NCI-H1694 treated with DMSO at 0.1 percent for 48 hours (cell line): ENCODE measurements at places on chromosomes 7 and 10.

DNA sequence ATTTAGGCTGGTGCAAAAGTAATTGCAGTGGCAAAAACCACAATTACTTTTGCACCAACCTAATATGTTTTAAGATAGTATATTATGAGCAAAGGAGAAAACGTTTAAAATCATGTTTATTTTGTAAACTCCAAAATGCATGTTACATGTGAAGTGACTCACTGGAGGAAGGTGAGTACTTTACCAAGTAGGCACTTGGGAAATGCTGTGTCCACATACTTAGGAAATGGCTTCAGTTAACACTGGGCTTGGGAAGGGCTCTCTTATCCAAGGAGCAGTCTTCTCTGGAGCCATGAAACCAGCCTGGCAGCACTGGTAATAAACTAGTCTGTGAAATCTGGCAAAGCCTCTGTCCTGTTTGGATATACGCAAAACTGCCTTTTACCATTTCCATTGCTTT is 4.4 kb downstream of the RPS24 start:
- DNase-seq = no peak

- DNase-seq = no peak
These were observed 112.6 kb downstream of the DGKI start for GRCh38 chr7:137734221-137734620.

GRCh38 chr10:7085913-7086589 is 324.8 kb downstream of the SFMBT2 start:
- DNase-seq = no peak

GRCh38 chr7:45591101-45591906 is 17.1 kb downstream of the ADCY1 start:
- DNase-seq = no peak

DNA sequence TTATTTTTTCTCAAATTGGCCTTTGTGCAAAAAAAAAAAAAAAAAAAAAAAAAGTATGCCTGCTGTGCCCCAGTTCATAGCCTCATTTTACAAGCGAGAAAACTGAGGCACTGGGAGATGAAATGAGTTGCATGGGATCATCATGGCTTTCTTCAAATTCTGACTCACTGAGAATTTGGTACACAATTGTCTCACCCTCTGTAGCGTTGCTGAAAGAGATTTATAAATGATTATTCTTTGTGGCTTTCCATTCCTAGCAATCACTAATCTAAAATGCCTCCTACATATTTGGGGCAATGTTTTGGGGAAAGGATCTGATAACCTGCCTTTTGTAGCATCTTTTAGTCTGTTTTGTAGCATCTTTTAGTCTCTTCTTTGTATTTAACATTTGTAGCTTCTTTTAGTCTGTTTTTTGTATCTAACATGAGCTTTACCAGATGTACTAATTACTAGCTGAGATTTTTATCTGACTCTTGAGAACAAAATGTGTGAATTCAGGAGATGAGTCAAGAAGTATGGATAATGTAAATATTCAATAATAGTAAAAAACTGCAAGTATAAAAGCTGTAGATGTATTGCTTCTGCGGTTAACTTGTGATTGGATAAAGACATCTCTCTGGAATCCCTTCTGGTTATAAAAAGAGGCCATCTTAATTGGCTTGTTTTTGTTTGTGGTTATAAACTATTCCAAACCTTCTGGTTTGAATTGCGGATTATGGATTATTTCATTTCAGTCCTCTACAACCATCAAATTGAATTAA is 161.4 kb downstream of the ARID5B start:
- no peak for DNase-seq

GRCh38 chr10:8035006-8035640 is 19.4 kb upstream of the GATA3 start:
- no peak for DNase-seq

- DNase-seq = no peak
These were observed 46.7 kb downstream of the CALD1 start for GRCh38 chr7:134826105-134826504.

DNA sequence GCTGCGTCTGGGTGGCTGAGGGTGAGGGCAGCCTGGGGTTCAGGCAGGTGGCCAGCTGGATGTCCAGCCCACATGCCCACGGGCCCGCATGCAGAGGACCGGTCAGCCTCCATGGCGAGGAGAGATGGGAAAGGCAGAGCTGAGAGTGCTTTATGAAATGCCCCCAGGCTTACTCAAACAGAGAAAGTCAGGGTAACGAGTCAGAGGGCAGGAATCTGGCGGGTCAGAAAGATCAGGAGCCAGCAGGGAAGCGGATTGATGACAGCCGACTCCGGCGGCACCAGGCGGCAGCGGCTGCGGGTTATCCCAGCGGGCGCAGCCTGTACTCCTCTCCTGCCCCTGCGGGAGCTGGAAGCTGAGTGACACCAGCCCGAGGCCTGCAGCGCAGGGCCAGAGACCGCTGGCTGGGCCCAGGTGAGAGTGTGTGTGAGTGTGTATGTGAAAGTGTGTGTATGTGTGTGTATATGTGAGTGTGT is 13.4 kb downstream of the SLC13A4 start:
- DNase-seq = no peak

DNA sequence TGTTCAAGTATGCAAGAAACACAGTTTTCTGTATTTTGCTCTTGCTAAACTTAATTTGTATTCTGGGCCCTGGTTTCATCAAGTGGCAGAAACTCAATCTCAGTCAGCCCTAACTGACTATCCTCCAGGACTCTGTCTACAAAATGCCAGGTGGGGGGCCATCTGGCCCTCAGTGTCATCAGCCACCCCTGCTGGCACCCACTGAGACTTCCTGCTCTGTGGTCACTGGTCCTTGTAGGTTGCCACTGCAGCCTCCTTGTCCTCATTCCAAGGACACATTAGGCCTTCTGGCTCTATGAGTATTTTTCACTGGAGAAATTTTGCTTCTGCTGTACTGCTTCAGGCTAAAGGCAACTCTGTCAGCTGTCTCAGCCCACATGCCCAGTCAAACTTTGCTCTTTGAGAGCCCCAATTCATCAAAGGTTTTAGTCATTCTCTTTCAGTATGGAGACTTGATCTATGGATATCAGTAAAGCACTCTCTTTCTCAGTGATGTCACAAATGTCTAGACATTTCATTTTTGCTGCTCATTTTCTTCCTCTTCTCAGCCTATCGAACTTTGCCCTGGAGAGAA is 163.6 kb downstream of the KCND2 start:
- DNase-seq = no peak

DNA sequence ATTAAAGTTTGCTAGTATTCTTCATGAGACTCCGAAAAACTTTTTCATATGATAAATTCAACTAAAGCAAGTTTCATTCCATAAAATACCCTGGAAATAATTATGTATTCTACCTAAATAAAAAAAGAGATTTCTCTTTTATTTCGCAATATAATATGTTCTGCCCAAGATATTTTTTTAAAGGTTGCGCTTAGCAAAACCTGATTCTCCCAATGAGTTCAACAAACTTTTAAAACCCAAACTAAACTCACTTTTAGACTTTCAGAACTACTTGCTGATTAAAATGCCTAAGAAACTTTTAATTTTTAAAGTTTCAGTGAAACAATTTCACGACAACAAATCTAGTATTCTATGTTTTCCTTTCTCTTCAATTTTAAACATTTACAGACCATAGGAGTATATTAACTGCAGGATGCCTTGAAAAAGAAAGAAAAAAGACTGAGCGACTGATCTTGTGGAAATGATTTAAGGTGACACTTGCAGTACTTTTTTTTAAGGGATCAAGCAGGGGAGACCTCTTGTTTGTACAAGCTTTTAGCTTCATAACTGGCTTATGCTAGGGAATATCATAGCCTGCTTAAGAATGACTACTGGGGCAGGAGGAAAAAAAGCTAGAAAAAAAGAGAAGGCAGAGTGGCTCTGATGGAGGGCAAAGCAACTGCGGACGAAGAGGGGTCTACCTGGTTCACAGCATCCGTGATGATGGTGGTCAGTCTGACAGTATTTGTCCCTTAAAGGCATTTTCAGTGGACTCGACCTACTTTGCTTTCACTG is 1.5 kb downstream of the ZNF800 start:
- DNase-seq = no peak

DNA sequence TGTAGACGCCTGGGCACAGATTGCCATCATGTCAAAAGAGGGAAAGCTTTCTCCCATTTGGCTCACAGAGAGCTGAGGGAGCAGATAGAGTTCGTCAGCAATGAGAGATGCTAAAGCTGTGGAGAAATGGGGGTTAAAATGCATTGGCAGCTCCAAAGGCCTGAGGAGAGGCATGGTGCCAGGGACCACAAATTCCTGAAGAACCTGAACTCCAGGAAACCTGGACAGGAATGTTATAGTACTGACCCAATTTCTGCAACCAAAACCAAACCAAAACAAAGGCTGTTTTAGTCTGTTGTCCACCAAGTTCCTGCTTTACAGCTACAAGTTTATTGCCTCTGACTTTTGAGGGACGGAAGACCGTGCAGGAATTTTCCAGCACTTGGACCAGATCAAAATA is 575.7 kb downstream of the REEP3 start:
- no peak for DNase-seq

DNA sequence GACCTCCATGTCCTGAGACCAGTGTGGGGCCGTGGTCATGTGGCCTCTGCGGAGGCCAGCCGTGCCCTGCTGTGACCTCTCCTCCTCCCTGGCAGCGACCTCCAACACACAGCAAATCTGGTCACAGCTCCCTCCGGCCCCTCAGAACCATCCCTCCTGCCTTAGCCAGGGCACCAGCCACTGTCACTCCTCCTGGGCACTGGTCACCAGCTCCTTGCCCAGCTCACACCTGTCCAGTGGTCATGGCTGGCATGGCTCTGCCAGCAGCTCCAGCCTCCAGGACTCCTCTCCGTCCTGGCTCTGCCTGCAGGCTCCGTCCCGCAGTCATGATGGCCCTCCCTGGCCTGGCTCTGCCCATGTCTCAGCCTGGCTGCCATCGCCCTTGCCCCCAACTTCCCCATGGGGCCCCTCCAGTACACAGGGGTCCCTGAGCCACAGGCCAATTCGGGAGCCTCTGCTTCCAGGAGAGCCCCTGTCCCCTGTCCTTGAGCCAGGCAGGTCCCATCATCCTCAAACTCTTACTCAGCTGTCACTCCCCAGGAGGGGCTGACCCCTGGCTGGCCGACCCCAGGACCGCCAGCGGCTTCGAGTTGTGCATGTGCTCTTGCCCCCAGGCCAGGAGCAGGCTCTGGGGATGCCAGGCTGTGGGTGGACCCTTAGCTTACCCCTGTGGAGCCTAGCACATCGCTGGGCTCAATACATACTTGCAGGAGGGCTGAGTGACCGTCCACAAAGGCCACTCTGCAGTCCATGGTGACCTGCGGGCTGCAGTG is 92.5 kb downstream of the TCERG1L start:
- DNase-seq = no peak

GRCh38 chr7:105776986-105777910 is 99.2 kb downstream of the ATXN7L1 start:
- DNase-seq = no peak

DNA sequence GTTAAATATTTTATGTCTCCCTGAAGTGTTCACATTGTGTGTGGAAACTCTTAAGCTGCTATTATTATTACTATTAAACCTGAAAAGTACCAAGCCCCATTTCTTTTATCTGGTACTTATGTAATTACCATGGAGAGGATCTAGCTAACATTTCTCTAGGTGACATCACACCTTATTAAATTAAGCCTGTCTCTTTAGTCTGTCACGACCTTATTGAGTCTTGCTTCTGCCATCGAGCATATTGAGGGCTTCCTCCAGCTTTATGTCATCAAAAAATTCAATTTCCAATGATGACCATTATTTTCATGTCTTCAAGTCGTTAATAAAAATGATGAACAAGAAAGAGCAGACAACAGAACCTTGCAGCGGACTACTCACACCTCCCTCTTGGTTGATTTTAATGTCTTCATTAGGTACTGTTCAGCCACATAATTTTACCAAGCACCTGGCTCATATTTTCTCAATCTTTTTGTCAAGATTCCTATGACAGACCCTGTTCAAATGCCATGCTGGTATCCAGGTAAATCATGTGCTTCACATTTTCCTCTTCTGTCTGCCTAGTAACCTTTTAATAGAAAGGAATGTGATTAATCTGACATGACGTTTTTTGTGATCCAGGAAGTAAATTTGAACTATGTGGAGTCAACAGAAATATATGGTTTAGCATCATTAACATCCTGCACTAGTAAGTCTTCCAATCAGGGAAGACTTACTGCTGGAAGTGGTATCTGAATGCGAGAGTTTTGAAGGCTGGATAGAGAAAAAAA is 556.7 kb downstream of the SORCS3 start:
- no peak for DNase-seq

GRCh38 chr10:110273474-110273873 is 31.2 kb downstream of the SMNDC1 start:
- DNase-seq = no peak

DNA sequence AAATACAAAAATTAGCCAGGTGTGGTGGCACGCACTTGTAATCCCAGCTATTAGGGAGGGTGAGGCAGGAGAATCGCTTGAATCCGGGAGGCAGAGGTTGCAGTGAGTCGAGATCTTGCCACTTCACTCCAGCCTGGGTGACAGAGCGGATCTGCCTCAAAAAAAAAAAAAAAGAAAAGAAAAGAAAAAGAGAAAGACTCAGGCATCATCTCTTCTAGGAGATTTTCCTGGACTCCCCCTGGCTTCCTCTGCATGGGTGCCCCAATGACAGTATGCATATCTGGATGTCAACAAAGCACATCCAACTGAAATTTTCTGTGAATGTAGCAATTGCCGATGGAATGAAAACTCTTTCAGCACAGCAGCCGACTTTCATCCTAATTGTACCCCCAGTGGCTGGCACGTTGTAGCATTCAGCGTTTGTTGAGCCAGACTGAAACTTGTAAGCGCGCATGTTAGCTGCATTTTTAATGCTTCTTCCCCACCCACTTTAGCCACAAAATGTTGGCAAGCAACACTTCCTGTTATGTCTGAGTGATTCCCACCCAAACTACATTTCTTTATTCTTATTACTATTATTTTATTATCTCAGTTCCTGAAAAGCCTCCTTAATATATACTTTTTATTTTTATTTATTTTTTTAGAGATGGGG is 70.2 kb downstream of the PRTFDC1 start:
- DNase-seq = no peak

GRCh38 chr10:8056871-8057331 is 2.4 kb downstream of the GATA3 start:
- no peak for DNase-seq

- DNase-seq = no peak
These were observed 3.4 kb upstream of the SLC18A2 start for GRCh38 chr10:117237401-117237991.
